ENCODE measurements at places on chromosomes 6 and 20.

DNA sequence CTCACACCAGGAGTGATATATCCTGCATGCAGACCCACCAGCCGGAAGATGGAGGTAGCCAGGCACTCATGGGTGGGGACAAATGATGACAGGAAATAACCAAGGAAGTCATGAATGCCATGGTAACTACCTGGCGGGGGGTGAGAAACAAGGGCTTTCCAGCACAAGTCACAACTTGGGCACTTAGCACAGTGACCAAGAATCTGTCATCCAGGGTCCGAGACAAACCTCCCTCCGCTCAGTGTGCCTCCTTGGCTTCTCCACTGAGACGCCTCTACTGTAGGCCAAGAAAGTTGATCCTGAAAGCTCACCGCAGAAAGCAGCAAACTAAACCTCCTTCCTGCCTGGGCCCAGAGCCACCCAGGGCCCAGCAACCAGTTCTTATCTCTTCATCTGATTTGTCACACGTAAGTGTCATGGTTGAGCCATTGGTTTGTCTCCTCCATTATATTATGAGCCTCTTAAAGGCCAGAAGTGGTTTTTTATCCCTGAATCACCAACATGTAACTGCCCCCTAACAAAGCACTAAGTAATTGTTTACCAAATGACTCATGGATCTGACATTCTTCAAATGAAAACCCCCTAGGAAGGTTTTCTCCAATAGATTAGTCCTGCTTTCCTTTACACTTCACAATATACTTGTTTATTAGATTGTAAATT, 84.3 kb upstream of the TAB2 start:
- DNase-seq, result no peak

- DNase-seq, result peak; percentile 97
These were observed at the start of gene ARFGAP1 for GRCh38 chr20:63272105-63273058. TSS of gene ARFGAP1 (plus strand) at chr20:63272813. CDS start at chr20:63275581, 2,768 bp downstream.

GRCh38 chr6:107488875-107489635, 862 bp upstream of the SOBP start:
- peak; percentile 78 for DNase-seq

- peak; percentile 9 for DNase-seq
These were observed 9.9 kb downstream of the ANKRD66 start for GRCh38 chr6:46756469-46757213.

GRCh38 chr6:129030215-129030614, 147.3 kb downstream of the LAMA2 start:
- DNase-seq, result no peak

DNA sequence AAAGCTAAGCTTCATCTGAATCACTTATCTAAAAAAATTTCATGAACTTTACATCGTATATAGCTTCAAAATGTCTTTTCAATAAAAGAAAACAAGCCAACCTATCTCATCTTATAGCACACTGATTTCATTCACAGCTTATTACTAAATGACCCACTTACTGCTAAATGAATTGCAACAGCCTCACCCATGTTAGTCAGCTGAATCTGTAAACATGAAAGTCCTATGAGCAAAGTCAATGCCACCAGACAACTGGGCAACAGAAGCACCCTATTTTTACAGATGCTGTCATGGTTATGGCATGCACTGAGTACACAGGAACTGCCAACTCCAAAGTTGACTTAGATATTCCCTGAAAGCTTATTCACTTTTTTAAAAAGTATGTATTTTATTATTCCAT, 41.2 kb upstream of the DST start:
- no peak for DNase-seq

DNA sequence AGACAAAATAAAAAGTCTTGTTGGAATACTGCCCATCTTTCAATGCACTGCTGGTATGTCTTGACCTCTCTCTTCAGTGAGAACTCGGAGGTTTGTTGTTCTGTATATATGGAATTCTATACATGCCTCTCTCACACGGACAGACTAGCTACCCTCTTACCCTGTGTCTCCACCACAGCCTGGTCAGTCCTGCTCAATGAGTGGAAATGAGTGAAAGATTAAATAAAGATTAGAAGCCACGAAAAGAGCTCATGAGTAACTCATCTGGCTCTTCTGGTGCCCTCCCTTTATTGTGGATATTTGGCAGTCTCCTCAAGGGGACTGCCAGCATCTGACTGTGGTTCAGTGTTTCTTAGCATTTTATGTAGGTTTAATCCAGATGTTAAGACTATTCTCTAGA, 262.8 kb upstream of the MAP3K7 start:
- DNase-seq, result no peak

DNA sequence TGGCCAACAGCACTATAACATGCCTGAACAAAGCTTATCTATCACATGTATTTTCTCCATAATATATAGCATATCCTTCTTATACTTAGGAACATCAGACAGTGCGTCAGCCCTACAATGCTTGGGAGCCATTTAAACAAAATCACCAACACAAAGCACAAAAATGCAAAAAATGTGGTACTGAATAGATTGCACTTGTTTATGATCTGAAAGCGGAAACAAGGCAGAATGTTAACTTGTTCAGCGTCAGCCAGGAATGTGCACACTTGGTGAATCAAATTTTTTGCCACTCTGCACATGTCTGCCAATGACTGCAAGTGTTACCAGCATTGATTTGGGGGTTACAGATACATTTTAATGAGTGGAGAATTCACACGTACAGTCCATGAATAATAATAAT, 14.8 kb downstream of the SLC35A1 start:
- no peak for DNase-seq

DNA sequence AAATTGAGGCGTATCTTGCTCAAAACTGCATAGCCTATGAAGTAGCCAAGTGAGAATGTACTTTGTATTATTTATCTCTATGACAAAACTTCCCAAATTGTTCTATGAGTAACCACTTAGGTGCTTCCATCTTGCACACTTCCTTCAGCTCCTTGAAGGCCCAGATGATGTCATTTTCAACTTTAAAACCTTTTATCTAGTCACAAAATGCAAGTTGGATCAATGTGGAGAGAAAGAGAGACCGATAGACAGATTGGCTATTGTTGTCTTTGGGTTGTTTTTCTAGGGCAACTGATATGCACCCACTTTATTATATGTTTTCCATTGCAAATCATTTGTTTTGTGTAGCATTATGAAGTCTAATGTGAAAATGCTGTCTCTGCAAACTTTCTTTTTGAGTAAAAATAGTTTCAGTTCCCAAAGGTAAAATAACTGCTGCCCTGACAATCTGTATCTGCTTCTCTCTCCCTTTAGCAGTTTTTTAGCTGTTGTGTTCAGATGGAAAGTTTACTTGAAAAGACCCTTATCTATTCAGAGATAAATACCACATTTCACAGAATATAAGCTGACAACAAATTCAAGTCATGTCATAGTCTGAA, 73.7 kb upstream of the CITED2 start:
- no peak for DNase-seq

DNA sequence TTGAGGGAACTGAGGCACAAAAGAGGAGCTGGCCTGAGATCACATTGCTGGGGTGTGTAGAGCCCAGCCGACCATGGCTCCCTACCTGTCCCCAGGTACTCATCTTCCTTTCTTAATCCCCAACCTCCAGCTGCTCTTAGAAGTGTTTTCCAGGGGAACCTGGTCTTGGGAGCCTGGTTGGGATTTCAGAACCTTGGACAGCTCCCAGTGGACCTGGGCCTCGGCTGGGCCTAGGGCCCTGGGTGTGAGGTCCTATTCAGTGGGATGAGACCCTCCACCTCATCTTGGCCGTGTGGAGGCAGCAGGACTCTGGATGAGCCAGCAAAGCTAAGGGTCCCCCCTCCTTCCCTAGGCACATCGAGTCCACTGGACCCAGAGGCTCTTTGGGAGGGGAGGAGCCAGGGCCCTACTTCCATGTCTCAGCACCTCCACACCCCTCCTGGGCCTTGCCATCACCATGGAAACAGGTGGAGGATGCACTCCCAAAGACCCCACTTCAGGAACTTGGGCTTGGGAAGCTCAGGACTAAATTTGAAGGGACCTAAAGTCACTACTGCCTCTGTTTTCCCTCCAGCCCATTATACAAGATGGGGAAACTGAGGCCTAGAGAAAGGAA, 38.5 kb downstream of the DLGAP4 start:
- peak; percentile 88 for DNase-seq

DNA sequence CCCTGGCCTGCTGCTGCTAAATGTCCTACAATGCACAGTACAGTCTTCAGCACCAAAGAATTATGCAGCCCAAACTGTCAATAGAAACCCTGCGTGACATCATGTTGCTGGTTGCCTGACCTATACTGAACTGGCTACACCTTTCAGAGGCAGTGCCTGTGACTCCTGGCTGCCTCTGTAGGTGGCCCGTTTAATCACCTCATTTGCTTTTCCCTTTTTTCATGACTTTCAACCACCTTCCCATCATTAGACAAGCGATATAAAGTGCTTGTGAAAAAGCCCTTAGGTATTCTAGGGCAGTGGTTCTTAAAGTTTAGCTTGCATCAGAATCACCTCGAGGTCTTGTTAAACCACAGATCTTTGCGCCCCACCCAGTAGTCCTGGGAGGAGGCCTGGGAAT, 33.0 kb upstream of the RIPOR2 start:
- DNase-seq, result no peak

DNA sequence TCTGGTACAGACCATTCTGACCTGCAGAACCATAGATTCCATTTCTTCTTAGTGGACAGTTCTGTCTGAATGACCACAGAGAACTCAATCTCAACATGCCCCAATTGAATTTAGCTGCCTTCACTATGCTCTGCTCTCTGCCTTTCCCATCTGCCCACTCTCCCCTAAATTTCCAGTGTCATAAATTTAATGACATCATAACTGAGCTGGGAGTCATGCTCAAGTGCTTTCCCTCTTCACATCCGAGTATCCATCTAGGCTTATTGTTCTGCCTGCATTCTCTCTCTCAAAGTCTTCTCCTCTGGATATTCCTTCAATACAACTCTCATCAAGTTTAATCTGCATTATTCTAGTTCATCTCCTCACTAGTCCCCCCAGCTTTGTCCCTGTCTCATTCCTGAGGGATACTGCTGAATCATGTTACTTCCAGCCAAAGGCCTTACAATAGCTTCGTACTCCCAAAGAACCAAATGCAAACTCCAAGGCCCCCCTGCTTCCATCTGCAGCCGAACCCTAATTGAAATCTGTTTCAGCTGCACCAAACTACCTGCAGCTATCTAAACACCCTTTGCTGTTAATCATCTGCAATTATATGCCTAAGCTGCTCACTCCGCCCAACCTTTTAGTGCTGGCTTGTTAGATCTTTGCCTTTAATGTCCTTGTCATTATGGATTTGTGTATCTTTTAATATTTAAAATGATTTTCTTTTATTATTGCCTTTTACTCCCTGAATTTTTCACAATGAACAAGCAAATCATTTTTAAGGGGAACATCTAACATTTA, 46.1 kb downstream of the SLC35B3 start:
- DNase-seq, result no peak

GRCh38 chr6:61887423-61887822, 398.6 kb downstream of the KHDRBS2 start:
- no peak for DNase-seq

GRCh38 chr6:105862936-105863607, 223.1 kb upstream of the PRDM1 start:
- DNase-seq, result no peak

DNA sequence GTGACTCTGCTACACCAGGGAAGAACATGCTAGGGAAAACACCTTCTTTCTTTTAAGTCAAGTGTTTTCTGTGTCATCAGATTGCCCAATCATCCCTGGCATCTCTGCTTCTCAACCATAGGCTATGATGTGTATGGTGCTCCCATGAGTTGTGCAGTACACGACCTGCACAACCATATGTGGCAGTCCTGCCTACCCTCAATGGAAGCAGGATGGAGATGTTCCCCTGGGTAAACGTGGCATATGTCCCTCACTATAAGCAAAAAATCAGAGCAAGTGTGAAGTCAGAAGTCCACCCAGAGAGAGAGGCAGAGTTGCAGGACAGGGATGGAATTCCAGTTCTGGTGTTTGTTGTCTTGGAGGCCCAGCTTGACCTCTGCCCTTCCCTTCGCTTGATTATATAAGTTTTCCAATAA, 10.3 kb upstream of the SNHG17 start:
- DNase-seq, result no peak

GRCh38 chr6:7313505-7314165, 636 bp upstream of the SSR1 start:
- no peak for DNase-seq

DNA sequence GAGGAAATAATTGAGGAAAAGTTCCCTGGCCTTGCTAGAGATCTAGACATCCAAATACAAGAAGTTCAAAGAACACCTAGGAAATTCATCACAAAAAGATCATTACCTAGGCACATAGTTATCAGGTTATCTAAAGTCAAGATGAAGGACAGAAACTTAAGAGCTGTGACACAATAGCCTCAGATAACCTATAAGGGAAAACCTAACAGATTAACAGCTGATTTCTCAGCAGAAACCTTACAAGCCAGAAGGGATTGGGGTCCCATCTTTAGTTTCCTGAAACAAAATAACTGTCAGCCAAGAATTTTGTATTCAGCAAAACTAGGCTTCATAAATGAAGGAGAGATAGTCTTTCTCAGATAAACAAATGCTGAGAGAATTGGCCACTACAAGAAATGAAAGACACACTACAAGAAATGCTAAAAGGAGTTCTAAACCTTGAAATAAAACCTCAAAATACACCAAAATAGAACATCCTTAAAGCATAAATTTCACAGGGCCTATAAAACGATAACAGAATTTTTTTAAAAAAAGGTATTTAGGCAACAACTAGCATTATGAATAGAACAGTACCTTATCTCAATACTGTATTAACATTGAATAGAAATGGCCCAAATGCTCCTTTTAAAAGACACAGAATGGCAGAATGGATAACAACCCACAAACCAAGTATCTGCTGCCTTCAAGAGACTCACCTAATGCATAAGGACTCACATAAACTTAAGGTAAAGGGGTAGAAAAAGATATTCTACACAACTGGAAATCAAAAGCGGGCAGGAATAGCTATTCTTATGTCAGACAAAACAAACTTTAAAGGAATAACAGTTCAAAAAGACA, 9.7 kb downstream of the RNGTT start:
- no peak for DNase-seq

DNA sequence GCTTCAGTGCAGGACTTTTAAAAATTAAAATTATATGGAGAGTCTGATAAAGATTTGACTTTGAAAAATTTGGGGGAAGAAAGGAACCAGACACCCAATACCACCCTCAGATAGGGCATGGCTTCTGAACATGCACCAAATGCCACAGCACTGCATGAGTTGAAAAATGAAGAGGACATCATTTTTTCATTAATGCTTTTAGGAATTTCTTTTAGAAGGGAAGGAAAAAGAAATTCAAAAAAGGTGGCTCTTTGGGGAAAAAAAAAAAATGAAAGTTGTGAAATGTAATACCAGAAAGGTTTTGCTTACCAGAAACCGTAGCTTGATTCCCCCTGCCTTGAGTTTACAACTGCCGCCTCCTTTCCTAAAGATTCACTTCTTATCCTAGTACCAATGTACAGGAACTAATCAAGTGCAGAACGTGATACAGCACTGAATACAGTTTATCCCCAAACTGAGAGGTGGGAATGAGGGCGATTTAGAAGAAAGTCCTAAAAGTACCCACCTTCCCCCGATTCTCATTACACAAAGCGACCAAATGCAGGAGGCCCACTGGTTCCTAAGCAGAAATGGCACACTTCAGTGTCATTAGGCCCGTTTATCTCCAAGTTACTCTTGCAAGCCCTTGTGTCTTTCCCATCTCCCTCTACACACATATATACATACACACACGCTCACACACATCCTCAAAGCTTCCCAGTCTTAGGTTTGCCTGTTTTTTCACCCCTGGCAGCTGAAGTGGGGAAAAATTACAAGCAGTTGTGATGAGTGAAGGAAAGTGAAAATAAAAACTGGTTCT, 2.8 kb downstream of the PPP1R10 start:
- DNase-seq, result no peak

GRCh38 chr6:81552644-81553043, 199.8 kb downstream of the TENT5A start:
- no peak for DNase-seq

Data from nephron progenitor cell (in vitro differentiated cells).